HFF-Myc (cell line): ENCODE measurements at places on chromosomes 7 and 10.

DNA sequence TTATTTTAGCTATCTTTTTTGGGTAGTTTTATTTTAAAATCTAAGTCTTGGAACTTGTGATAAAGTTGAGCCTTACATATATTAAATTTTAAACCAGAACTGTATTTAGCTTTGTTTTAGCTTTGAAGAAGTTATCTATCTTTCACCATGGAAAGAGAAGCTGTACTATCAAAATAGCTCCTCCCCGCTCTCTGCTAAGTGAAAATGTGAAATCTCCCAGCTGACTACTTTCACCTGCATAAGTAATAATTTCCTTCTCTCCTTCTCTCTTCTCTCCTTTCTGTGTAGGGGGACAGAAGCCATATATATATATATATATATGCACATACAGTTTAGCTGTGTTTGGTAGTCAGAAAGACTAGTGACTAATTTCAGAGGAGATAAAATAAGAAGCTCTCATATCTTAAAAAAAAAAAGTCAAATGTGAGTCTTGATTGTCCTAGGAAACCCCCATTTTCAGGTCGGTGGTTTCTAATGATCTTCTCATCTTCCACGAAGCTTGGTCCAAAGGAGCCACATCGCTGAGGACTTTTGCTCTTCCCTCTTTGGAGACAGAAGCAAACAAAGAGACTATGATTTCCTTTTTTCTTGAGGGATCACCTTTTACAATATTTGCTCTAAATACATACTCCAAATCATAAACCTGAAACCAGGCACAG, 30.6 kb upstream of the GDI2 start:
- DNase-seq, result no peak

GRCh38 chr7:117024811-117025210, 71.5 kb downstream of the ST7 start:
- no peak for DNase-seq

- no peak for DNase-seq
These were observed 65.6 kb downstream of the PKD1L1 start for GRCh38 chr7:47882635-47883034.

- no peak for DNase-seq
These were observed 181.1 kb downstream of the PLCE1 start for GRCh38 chr10:94174838-94175237.

DNA sequence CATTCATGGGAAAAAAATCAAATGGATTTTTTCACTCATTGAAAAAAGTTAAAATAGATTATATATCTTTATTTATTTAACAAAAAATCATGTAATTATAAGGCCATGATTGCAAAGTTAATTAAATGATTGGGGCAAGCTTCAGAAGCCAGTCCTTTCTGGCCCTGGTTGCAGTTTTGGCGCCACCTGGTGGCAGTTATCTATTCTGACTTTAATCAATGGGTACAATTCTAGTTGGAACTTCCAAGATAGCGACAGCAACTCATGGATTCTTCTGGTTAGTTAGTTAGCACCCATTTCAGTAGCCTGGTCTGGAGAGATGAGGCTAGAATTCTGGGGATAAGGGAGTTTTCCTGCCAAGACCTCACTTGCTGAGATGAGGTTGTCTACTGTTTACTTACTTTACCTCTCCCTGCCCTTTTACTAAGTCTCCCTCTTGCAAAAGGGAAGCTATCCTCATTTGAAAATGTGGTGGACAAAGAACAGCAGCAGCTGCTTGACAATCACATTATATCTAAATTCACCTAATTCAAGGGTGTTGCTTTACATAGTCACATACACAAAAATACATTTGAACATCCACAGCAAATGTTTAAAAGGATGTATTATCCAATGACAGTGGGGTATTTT, 42.3 kb downstream of the NOC3L start:
- DNase-seq, result peak; percentile 40

DNA sequence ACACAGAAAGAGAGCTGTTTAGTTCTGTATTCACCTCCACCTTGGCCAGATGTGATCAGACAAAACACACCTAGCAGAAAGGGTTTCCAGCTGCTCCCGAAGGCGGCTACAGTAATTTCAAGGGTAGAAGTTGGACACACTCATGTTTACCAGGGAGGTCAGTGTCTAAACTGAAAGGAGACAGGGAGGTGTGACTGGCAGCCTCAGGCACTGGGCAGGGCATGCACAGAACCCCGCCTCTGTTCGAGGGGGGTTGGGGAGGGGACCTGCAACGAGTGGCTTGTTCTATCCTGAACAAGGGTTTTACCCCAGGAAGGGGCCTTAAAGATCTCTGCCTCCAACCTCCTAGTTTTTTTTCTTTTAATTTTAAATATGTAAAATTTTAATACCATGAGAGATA, 49.6 kb downstream of the BPGM start:
- no peak for DNase-seq

DNA sequence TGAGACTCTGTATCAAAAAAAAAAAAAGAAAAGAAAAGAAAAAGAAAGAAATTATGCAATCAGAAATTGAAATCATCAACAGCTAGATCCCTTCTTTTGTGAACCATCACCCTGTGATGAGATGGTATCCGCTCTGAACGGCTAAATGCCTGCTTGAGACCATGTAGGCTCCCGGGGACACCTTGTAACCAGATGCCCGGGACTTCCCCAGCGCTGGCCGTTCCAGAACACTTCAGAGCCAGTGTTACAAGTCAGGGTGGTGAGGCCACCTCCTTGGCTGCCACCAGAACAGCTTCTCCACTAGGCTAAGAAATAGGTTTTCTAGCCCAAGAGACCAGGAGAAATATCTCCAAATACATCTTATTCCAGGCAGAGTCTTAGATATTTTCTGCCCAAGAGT, 119.4 kb upstream of the SH2B2 start:
- no peak for DNase-seq

GRCh38 chr10:95356-96115, 39.7 kb upstream of the ZMYND11 start:
- no peak for DNase-seq
